ENCODE measurements at places on chromosomes 12 and 14.

- DNase-seq, result no peak
These were observed 374.3 kb downstream of the C12orf75 start for GRCh38 chr12:105704787-105705186.

DNA sequence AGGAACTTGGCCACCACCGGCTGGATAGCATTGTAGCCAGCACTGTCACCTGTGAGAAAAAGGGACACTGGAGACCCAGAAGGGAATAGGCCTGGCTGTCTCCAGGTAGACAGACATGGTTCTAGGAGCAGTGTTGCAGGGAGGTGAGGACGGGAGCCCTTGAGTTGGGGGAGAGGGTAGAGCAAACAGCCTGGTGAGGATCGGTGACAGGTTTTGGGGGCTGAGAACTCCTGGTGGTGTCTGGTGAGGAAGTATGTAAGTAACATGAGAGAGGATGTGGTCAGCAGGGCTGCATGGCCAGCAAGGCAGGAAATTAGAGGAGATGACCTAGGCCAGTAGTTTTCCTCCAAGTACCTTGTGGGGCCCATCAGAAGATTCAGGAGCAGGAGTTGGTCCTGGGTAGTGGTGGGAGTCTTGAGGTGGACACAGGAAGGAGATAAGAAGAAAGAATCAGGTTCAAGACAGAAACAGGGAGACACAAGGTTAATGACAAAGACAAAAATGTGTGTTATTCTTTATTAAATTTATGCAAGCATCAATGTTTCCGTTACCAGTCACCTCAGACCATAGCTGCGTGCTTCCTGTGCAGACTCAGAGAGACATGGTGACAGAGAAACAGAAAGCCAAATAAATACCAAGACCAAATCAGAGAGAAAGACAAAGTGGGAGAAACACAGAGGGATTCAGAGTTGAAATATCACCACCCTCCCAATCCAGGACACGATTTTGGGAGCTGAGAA, at the start of gene ARHGAP9:
ARHGAP9 (minus strand) TSS at position 491 of the 740 bp plus-strand sequence; CDS start at position 31, 460 bp downstream.
- no peak for DNase-seq

DNA sequence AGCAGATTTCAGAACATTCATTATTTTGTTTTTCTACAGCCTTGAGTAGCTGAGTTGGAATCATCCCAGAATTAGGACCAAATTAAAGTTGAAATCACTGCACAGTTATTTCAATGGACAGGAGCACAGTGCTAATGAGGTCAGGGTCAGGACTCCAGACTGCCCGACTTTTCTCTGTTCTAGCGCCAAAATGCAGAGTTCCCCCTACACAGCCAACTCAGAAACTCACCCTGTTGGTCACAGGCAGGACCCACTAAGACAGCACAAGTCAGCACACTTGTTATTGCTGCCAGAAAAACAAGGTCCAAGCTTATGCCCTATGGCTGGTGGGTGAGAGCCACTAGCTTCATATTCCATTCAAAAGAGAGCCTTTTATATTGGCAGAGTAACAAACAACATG, 198.1 kb upstream of the KRR1 start:
- DNase-seq, result no peak

GRCh38 chr14:55317542-55318306, 46.5 kb downstream of the FBXO34 start:
- DNase-seq, result no peak

DNA sequence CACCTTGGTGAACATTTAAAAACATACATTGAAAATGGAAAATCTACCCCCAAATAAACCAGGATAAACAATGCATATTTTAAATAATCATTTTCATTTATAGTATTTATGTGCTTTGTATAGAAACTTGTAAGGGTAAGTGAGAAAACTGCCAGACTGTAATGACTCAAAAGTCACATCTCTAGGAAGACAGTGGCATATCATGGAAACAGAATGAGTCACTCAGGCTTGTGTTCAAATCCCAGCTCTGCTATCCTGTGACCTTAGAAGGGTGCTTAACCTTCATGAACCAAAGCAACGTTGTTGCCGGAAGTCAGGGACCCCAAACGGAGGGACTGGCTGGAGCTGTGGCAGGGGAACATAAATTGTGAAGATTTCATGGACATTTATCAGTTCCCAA, 142.7 kb downstream of the CEP128 start:
- no peak for DNase-seq

DNA sequence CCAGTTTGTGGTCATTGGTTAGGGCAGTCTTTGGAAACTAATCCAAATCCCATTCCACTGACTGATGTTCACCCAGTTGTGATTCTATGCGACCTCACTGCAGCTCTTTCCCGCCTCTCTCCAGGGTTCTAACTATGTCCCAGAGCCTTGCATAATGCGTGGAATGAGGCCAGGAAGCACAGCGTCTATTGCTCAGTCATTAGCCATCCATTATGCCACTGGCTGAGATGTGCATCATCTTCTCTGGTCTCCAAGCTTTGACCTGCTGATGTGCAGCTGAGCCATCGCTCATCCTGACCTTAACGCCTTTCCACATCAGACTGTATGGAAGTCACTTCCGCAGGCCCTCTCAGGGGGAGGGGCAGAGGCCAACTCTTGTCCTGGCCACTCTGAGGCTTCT, 115.4 kb upstream of the VRK1 start:
- DNase-seq, result no peak

DNA sequence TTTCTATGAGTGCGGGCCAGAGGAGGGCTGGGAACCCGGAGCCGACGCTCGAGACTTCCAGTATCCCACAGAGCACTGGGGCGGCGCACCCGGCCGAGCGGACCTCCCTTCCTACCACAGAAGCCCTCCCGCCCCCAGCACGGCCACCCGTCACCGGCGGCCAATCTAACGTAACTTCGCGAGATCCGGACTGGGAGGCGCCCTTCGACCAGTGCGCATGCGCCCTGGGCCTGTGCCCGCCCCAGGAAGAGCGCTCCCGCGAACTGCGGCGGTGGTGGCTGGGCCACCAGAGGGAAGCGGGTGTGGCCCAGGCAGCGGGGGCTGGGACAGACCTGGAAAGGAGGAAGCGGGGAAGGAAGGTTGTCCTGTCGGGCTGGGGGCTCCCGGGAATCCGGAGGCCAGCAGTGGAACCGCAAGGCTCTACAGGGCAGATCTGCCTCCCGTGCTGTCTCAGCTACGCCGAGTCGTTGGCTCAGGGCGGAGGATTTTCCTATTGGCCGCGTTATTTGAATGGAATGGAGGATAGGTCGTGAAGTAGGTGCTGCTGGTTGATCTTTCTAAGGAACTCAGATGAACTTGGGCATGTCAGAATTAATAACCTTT, at the start of gene PPP1R12A:
PPP1R12A (minus strand) TSS at position 77 of the 603 bp plus-strand sequence. CDS start 166 bp downstream, outside the sequence.
- peak; percentile 94 for DNase-seq

DNA sequence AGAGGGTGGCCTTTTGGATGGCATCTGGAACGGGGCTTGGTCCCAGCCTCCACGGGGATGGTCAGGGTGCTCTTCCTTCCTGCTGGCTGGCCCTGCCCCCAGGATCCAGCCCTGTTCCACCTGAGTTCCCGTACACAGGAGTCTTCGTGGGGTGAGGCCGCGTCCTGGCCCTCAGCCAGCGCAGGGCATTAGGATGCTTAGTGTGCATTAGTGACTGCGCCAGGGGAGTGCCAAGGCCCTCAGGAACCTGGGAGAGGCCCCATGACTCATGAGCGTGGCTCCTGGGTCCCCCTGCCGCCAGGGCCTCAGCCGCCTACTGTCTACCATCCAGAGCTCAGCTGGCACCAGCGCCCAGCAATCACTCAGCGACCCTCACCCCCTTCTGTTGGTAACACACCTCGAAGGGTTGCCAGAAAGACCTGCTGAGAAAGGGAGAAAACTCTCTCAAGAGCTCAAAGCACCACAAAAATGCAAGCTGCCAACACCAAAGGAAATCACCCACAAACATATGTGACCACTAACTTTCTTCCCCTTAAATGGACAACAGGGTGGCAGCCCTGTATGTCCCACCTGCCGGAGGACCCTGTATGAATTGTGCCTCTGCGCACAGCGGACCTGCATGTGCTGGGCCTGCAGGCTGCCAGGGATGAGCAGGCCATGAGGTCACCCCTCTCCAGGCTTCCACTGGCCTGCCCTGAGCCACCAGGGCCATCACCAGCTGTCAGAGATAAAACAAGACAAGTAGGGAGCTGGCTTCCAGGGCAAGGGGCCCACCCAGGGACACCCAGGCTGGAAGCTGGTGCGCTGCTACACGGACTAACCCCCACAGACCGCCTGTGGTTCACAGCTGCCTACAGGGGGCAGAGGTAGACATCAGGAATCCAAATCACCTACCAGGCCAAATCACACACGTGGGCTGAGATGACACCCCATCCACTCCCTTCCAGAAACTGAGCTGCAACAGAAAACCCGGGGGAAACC, 28.7 kb downstream of the CCDC85C start:
- DNase-seq, result peak; percentile 87

- no peak for DNase-seq
These were observed 15.3 kb downstream of the RPS6KL1 start for GRCh38 chr14:74907744-74908143.

DNA sequence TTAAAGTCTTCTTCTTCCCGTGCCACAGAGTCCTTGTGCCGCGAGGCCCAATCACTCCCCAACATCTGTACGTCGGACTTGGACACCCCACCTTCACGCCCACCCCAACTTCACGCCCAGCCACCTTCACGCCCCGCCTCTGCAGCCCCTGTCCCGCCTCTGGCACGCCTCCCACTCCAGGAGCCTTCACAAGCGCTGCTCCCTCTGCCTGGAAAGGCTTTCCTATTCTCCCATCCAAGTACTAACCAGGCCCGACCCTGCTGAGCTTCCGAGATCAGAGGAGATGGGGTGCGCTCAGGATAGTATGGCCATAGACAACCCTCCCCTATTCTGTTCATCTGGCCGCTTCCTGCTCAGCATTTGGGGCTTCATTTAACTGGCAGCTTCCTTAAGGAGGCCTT, 17.3 kb upstream of the EIF5 start:
- no peak for DNase-seq

DNA sequence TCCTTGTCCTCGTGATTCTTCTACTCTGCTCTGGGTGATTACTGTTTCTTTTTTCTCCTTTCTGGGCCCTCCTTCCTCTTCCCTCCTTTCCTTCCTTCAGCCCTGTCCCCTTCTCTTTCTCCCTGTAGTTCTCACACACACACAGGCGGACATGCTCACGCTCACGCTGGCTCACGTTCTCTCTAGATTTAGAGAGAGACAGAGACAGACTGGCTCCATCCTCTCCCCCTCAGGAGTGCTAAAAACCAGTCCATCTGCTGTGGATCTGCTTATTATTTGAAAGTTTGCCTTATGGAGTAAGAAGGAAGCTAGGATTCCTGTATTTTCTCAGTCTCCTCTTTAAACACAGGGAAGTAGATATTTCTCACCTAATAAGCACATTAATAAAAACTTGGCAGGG, 48.1 kb downstream of the KCNA1 start:
- no peak for DNase-seq

GRCh38 chr12:13102461-13103195, 839 bp downstream of the GSG1 start:
- no peak for DNase-seq

All from RCC 7860 (cell line).